ENCODE measurements at places on chromosomes 3 and 15.
A peak's percentile ranks its signal among the peaks of the same experiment; 100 is the strongest.

- no peak for DNase-seq
Measured at GRCh38 chr3:52243791-52244628, 1.5 kb upstream of the PPM1M start.

DNA sequence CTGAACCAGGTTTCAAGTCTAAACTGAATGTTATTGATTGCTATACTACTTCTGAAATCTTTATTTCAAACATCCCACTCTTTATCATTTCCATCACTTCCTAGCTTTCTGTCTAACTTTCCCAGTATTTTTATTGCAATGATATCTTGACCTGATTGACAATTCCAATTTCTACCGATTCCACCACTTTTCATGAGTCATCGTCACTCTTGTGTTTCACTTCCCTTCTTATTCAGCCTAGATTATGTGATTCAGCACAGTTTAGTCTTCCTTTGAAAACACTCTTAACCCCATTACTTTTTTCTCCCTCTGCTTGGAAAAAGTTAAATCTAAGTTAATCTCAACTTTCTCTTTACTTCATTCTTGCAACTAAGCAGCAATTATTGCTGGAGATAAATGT, 62.6 kb downstream of the SLC7A14 start:
- no peak for DNase-seq

- DNase-seq = no peak
Measured at GRCh38 chr3:189108735-189109134, 63.0 kb upstream of the TPRG1 start.

GRCh38 chr3:126466886-126467610, 8.6 kb downstream of the ZXDC start:
- DNase-seq = no peak

GRCh38 chr3:124700880-124701684, 29.2 kb upstream of the UMPS start:
- peak; percentile 39 for DNase-seq

DNA sequence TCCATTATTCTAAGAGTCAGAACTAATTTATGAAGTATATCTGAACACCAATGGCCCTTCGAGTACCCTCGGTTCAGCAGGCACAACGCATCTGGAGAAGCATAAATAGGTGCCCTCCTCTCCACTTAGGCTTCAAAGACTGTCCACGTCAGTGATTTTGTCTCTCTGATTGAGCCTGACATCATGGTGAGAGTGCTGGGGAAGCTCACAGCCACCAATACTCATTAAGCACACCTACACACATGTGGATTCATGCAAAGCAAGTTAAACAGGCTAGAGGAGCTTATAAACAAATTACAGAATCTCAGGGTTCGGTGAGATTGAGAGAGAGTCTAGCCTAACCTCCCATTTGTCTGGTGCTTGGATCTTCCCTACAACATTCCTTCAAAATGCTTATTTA, 3.6 kb downstream of the CLDN1 start:
- no peak for DNase-seq

- DNase-seq = no peak
Measured at GRCh38 chr15:27438403-27439375, 467.7 kb downstream of the GABRG3 start.

GRCh38 chr15:52746162-52746757, 43.9 kb downstream of the ONECUT1 start:
- DNase-seq = no peak

DNA sequence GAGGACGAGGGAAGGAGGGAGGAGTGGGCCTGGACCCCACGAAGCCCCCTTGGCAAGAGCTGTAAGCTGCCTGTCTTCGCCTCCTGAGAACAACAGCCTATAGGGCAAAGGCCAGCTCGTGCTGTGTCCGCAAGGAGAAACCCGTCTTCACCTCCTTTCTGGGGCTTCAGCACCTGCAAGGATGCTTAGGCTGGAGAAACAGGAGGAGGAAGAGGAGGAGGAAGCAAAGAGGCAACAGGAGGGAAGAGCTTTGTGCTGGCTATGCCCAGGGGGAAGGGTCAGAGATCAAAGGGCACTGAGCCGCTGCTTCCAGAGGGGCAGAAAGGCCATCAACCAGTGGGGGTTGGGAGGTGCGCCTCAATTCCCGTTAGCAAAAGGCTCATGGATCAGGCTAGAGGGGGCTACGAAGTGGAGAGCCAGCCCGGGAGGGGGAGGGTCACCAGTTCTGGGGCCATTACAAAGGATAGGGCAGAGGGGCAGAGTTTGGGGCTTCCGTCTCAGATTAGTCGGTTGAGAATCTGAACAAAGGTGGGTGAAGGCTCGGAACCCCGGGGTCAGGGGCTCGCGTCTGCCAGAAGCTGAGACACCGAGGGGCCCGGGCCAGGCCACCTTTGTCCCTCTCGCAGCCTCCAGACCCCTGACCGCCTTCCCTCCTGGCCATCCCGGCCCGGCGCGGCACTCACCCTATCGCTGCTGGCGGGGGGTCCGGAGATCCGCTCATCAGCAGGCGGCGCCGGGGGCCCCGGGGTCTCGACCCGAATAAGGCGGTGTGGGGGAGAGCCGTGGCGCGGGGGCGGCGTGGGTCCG, 792 bp downstream of the SHF start:
- DNase-seq = no peak

- DNase-seq = no peak
Measured at GRCh38 chr3:1910322-1910721, 188.3 kb upstream of the CNTN4 start.

DNA sequence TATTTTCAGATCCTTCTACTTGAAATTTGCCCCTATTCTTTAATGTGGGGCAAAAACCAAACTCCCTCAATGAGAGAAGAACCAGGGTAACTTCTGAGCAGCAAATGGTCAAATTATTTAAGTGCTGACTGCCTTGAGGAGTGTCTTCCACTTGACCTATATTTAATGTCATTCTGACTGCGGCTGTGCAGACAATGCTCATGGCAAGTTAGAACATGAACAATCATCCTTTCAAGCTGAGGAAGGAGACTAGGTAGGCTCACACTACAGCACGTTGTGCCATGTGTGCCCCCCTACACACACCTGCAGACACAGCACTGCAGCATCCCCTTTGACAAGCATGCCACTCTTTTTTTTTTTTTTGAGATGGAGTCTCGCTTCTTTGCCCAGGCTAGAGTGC, 98.2 kb downstream of the OSBPL10 start:
- no peak for DNase-seq

DNA sequence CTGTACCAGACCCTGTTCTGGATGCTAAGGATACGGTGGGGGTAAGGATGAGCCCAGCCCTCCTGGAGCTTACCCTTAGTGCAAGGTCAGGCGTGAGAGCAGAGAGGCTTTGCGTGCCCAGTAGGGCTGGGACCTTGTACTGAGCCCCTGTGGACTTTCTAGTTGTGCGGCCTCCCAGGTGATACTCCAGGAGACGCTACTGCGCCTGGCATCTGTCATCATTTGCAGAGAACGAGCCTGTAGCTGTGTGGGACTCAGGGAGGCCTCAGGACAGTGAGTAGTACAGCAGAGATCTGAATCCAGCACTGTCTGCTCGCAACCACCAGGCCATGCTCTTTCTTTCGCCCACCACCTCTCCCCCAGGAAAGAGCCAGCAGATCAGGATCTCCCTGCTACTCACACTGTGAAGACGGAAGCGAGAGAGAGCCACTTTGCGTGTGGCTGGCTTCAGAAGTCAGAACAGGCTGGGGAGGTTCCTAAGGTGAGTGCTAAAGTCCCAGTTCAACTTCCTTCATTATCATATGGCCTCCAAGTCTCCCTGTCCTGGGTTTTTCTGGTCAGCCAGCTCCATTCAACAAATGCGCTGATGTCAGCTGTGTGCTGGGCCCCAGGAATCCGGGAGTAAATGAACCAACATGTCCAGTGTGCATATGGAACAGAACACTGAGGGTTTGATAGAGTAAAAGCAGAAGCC, 38.2 kb upstream of the ITGA11 start:
- no peak for DNase-seq

DNA sequence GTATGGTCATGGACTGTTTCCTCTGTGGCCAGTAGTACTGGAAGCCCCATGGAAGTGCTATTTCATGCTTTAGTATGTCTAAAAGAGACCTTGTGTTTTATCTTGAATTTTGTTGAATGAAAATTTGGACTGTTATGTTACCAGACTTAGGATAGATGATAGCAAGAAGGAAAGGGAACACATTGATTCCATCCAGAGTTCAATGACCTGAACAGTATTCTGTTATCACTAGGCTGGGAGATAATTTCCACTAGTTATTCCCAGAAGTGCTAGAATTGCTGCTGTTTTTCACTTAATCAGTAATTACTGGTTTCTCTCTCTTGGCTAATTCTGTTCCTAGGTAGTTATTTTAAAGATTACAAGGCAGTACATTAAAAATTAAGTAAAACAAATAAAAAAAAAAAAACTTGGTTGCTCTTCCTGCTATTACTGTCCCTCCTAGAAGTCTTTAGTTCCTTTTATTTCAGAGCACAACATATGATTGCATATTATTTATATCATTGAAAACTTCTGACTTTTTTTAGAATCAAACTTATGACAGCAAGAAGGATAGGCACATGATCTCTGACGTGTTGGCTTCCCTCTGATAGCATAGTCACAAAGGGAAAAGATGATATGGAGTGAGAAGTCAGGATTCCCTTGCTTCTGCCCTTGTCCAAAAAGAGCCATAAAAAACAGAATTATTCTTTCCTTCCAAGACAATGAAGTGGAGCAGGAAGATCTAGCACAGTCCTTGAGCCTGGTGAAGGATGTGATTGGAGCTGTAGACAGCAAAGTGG, 72.2 kb downstream of the KLHL25 start:
- no peak for DNase-seq

DNA sequence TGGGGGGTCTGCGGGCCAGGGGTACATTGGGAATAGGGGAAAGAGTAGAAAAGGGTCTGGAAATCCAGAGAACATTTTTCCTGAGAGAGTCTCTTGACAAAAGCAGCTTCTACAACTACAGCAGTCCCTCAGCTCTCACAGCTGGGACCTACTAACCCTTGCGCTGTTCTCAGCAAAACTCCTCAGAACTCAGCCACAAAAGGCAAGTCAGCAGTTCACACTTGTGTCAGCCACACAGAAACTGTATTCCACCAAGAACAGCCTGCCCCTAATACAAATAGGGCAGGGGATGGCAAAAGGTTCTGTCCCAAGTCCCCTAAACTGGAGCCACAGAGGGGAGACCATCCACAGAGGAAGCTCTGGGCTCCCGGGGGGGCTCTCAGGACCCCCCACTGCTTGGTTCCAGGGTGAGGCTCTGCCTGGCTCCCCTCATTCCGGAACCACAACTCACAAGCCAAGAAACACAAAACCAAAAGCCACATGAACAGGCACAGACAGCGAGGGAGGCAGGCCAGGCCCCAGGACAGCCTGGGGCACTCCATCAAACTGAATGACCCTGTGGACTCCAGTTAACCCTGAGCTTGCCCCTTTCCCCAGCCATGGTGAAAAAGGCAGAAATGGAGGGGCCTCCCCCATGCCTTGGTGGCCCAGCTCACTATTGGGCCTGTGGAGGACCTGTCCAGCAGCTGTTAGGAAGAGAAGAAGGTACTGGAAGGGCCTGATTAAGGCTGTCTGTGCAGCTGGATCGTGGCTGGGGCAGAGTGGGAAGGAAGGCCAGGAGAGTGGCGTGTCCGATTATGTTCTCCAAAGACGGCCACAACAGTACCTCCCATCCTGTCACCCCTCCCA, 162.0 kb downstream of the CHSY1 start:
- no peak for DNase-seq

DNA sequence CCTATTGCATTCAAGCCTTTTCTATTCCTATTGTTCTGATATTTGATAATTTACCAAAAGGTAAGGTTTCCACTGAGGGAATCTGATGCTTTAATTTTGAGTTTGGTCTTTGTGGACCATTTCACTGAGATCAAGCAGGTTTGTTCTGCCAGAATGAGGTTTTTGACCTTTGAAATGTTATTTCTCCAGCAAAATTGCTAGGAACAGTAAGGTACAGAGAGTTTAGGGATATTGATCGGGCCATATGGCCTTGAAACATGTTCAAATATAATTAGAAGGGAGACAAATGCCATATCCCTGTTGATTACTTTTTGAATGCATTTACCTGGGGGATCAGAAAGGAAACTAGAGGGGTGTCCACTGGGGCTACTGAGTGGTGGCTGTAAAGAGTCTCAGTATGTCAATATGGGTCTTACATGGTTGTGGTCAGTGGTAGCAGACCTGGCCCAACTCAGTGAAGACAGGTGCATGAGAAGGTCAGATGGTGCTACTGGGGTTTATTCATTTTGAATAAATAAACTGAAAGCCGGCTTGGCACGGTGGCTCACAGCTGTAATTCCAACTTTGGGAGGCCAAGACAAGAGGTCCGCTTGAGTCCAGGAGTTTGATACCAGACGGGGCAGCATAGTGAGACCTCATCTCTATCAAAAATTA, 100.2 kb downstream of the SV2B start:
- DNase-seq = no peak

DNA sequence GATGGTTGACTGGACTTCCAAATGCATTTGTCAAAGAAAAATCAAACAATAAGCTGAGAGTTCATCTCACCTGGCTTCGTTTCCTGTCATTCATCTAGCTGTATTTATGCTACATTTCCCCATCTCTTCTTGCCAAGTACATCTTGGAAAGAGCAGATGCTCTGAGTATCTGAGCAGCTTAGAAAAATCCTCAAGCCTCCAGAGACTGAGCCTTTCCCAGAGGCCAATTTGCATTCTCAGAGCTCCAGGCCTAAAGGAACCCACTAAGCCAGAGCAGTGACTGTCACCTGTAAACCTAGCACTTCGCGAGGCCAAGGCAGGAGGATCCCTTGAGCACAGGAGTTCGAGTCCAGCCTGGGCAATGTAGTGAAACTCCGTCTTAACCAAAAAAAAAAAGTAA, 100.5 kb downstream of the XXYLT1 start:
- DNase-seq = no peak

DNA sequence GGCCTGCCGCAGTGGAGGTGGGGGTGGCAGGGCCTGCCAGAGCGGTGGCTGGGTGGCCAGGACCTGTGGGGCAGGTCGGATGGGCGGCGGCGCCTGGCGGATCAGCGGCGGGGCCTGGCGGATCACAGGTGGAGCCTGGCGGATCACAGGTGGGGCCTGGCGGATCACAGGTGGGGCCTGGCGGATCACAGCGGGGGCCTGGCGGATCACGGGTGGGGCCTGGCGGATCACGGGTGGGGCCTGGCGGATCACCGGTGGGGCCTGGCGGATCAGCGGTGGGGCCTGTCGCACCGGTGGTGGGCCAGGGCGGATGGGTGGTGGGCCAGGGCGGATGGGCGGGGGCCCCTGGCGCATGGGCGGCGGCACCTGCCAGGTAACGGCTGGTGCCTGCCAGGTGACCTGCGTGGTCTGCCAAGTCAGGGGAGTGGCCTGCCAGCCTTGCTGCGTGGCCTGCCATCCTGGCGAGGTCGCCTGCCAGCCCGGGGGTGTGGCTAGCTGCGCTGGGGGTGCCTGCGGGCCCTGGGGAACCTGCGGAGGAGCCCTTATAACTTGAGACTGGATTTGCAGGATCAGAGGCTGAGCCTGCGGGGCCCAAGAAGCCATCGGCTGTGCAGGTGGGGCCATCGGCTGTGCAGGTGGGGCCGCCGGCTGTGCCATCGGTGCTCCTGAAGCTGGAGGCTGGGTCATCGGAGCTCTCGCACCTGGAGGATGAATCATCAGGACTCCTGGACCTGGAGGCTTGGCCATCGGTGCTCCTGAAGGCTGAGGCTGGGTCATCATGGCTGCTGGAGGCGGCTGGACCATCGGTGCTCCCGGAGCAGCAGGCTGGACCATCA, 1.3 kb downstream of the MAGEL2 start:
- DNase-seq = no peak

Measured in iPS-NIHi11 (cell line).